Caki2 (cell line): ENCODE measurements at places on chromosomes 5 and 9. TPM values are rescaled to one million over a fixed set of nuclear protein-coding genes. Genes with fewer than 3 reads are reported as not detected.
A peak's percentile ranks its signal among the peaks of the same experiment; 100 is the strongest.

DNA sequence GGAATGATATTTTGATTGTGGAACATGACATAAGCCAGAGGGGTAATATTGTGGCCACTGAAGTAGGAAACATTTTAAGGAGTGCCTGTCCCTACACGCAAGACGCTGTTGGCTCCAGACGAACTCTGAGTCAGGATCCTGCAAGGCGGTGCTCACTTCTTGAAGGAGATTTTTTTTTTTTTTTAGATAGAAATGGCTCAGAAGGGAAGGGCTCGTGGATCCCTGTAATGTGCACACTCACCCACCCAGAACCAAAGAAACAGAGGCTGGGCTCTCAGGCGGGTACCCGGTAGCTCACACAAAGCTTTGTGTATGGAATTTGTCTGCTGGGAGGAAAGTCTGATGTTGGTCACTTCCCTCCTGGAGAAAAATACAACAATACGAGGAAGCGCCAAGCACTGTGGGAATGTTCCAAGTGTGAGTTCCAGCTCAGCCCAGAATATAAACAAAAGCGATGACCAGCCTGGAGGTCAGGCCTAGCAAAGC, 25.7 kb downstream of the RAPGEF1 start:
- peak; percentile 96 for DNase-seq

DNA sequence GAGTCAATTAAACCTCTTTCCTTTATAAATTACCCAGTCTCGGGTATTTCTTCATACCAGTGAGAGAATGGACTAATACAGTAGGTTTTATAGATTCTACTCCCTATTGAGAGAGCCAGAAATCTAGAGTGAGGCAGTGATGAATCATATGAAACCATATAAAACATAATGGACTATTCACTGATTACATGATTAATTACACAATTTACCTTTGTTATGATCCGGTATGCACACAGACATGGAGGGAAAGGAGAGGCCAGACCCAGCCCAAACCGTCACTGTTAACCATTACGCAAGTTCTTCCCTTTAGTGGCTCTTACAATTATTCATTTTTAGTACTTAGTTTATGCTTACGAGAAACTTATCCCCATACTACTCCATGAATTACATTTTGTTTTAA, 205.0 kb downstream of the DNAH5 start:
- no peak for DNase-seq

GRCh38 chr5:6544561-6544935, 88.3 kb downstream of the NSUN2 start:
- DNase-seq: no peak

- DNase-seq: no peak
These were observed 177.3 kb upstream of the RAD23B start for GRCh38 chr9:107105784-107106183.

DNA sequence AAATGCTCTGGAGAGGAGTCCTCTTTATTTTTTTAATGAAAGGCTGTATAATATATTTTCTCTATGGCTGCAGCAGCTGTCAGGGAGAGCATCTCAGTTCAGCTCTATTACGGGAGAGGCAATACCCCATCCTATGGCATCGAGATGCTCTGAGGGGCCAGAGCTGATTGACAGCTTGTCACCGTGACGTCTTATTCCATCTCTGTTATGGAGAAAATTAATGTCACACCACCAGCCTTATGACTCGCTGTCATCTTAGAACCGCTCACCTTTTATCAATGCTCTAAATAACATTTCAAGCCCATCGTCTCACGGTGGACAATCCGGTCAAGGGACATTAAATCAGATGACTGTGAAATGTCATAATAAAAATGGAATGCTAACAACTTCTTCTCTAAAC, 273.5 kb downstream of the SLF1 start:
- no peak for DNase-seq

- DNase-seq: no peak
These were observed 50.3 kb downstream of the NSD1 start for GRCh38 chr5:177183766-177184360.

GRCh38 chr9:88747768-88748167, 212.8 kb downstream of the NXNL2 start:
- DNase-seq: peak; percentile 34

The OR1J2 gene
- not detected in 2 replicates for total RNA-seq
